ENCODE measurements at places on chromosomes 5 and 9.

- no peak for DNase-seq
Measured at GRCh38 chr5:43702815-43703214, 99.8 kb downstream of the NNT start.

DNA sequence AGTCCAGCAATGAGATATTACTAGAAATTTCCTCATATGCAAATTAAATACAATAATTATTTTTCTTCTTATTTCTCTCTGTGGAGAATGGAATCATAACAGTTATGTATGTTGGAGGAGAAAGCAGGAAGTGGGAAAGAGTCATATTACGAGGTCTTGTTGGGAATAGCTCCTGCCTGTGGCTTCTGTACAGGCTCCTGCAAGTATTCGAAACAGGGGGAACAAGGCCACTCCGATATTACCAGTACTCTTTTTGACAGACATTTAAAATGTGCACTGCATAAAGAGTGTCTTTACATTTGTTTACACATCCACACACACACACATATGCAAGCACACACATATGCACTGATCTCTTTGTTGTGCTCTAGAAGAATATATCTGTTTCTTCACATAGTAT is 812.0 kb upstream of the ZNF608 start:
- no peak for DNase-seq

DNA sequence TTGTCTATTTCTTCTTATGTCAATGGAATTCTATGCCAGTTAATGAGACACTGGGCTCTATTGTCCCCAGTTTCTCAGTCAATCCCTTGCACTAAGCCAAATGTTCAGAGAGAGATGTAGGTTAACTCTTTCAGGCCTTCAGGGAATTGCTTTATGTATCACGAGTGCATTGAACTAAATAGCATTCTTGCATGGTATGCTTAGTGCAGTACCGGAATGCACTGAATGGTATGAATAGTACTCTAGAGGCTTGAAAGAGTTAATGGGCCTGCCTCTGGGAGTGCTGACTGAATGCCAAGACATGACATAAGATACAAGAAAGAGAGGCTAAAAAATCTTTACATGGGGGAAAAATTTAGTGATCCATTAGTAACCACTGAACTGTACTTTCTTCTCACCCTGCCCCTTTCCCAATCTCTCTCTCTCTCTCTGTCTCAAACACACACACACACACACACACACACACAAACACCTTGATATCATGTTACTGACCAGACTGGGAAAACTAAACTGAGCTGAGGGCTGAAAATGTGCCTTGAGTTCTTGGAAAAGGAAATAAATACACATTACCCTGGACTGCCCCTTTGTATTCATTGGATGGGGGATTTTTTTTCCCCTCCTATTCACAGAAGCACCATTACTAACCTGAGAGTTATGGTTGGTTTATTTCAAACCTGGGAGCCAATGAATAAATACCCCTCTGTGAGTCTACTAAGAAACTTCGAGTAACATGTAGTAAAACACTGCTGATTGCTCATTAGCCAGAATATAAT is 35.4 kb upstream of the TMC1 start:
- no peak for DNase-seq

DNA sequence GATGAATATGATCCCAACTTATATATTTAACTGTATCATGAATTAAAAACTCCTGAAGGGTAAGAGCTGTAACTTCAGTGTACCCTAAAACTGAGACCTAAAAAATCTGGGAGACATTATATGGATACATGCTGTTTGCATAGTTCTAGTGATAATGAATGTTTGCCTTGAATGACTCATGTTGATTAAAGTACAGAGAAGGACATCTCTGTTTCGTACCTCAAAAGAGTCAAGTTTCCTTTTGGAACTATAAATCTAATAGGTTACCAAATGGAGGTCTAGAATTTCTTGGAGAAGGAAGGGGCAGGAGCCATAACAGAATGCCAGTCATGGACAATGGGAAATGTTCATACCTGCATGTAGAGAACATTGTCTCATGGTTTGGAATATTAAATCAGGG is 168.1 kb downstream of the SNCAIP start:
- no peak for DNase-seq

DNA sequence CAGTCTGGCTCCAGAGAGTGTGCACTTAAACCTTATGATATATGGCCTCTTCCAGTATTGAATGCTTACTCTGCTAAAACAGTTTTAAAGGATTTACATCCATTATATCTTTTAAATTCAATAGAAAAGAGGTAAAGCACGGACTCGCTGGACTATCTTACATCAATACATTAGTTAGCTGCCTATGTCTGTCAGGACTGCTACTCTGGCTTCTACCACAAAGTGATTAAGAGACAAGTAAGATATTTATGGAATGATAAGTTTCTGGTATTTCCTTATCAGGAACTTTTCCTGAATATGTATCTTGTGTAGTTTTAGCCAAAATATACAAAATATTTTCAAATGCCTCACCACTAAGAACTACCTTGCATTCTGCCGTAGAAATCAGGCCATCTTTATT is 295.1 kb downstream of the ISL1 start:
- no peak for DNase-seq

- DNase-seq = no peak
Measured at GRCh38 chr5:111741278-111741677, 15.7 kb downstream of the NREP start.

- no peak for DNase-seq
Measured at GRCh38 chr9:93475108-93475507, 21.7 kb upstream of the FAM120AOS start.

GRCh38 chr5:1498623-1499416 is 24.9 kb downstream of the LPCAT1 start:
- DNase-seq = no peak
